ENCODE measurements at places on chromosomes 2 and 18.

GRCh38 chr2:26136451-26136850 is 36.4 kb upstream of the GAREM2 start:
- ATAC-seq, result no peak

DNA sequence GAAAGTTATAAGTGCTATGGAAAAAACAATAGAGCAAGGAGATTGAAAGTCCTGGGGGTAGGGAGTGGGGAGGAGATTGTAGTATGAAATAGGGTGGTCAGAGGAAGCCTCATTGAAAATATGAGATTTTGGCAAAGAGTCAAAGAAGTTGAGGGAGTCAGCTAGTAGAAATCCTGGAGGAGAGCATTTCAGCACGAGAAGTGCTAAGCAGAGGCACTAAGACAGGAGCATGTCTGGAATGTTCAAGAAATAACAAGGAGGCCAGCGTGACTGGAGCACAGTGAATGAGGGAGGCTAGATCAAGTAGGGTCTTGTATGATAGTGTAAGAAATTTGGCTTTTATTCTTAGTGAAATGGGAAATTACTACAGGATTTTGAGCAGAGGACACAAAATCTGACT is 2.1 kb upstream of the TSPYL6 start:
- ATAC-seq, result no peak

DNA sequence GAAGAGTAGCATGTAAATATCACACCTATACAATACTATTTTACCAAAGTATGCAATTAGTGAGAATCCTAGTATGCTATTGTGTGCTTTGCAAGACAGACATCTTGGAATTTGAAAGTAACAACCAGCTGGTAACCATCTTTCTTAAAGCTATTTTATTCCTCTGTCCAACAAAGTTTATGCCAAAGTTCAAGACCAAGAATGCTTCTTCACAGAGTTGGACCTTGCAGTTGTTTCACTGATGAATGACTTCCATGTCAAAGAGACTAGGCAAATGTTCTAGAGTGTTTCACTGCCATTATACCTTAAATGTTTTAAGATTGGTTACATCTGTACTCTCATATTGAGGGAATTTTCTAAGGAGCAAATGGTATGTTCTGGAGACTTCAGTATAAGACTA is 215.2 kb upstream of the CRIM1 start:
- peak; percentile 34 for ATAC-seq

DNA sequence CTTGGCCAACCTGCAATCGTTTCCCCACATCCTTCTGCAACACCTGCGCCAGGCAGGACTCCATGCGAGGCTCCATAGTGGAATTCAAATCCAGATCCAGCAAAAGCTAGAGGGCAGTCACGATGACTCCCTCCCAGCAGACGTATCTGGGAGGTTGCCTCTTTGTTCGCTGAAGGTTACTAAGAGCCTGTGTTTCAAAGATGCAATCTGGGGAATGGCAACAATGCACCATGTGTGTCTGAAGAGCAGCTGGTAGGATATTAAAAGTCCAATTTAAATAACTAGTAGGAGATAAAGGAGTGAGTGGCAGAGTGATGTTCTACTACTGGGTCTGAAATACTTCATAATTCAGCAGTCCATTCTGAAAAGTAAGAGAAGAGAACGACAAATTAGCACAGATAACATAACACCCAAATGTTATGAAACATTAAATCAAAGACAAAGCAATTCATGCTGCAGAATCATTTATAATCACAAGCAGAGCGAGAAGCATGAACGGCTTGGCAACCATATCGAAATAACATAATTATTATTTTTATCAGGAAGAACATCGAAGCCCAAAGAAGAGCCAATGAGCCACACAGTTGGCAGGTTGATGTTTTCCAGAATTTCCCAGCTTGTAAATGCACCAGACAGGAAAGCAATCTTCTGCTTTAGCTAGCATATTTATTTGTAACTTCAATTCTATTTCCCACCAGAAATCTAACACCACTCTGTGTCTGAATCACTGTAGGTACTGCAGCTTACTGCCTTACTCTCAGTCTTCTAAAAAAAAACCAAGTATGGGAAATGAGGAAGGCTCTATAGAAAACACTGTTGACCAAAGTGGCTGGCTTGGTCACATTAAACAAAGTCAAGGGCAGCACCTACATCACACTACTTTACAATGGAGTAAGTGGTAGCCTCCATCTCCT is 43.2 kb downstream of the CLASP1 start:
- ATAC-seq, result no peak

DNA sequence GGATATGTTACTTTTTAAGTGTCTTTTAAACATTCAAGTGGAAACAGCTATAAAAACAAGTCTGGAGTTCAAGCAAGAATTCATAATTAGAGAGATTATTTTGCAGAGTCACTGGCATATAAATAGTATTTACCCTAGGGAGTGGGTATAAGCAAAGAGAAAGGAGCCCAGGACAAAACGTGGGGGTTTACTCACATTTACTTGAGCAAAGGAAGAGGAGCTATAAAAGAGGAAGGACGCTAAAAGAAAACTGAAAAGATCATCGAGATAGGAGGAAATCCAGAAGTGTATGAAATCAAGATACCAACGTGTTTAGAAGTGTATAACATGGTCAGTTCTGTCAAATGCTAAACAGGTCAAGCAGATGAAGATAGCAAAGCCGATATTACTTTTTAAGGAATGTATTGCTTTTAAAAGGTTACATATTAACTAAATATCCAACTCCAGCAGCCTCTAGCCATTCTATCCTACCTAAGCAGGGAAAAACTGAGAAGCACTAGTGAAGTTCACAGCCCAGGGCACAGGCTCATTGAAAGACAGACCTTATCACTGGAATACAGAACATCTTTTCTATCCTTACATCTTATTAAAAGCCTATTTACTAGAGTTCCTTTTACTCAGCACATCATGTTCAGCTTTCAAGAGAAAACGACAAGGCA is 8.6 kb downstream of the KANSL1L start:
- ATAC-seq, result no peak

GRCh38 chr18:79940814-79941472 is 10.5 kb downstream of the SLC66A2 start:
- no peak for ATAC-seq

- ATAC-seq, result peak; percentile 72
Observed at GRCh38 chr2:136248242-136248641, 130.3 kb upstream of the CXCR4 start.

- ATAC-seq, result no peak
Observed at GRCh38 chr18:56248610-56249235, 389.7 kb downstream of the TXNL1 start.

DNA sequence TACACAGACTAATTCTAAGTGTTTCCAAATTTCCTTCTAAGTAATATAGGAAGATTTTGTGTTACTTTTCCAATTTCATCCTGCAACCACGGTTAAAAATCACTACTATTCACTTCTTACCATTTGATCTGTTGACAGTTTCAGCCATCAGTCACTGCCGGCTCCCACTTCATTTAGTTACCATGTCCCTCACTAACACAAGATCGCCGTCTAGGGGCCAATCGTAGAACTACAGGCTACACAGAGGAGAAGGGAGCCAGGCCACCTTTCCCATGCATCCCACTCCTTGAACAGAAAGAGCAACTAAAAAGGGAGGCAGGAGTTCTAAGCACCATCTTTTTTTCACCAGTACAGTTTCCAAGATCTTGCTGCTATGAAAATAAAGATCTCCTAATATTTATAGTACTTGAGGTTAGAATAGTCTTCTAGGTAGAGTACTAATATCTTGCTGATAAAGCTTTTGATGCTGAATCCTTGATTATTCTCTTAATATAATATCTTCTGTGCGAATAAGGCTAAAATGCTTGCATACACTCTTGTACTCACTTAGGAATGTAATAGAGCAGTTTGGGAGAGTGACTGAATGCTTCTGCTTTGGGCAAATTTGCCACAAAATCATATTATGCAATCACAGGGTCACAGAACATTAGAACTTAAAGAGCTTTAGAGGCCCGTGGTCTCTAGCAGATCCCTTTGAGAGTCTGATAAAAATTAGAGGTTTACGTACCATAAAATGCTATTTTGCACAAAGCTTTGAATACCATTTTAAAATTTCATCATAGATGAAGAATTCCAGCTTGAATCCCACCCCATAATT is 39.5 kb upstream of the CYP1B1 start:
- peak; percentile 65 for ATAC-seq

DNA sequence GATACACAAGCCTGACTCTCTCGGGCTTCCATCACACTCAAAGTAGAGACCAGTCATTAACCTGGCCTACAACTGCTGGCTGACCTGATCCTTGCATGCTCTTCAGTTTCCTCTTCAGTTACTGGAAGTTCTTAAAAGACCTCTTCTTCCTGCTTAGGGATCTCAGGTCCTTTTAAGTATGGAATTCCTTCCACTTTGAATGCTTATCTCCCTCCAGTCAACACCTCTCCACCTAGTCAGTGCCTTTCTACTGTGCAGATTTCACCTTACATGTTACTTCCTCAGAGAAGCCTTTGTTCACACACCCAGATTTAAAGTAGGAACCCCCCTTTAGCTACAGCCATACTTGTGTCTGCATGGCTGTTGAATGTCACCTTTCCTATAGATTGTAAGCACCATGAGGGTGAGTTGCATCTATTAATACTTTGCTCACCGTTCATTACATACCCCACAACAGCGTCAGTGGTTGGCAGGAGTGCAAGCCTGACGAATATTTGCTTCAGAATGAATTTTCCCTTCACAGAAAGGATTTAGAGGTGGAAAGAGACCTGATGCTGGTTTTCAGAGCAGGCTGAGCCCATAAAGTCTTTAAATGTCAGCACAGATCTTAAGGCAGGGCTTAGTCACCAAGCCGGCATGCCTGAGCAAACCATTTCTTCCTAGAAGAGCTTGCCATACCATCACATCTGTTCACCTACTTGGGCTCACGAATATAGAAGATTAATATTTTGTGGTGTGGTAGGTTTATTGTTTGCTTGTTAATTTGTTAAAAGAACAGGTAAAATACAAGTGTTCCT is 90.1 kb downstream of the ACVR1 start:
- no peak for ATAC-seq

DNA sequence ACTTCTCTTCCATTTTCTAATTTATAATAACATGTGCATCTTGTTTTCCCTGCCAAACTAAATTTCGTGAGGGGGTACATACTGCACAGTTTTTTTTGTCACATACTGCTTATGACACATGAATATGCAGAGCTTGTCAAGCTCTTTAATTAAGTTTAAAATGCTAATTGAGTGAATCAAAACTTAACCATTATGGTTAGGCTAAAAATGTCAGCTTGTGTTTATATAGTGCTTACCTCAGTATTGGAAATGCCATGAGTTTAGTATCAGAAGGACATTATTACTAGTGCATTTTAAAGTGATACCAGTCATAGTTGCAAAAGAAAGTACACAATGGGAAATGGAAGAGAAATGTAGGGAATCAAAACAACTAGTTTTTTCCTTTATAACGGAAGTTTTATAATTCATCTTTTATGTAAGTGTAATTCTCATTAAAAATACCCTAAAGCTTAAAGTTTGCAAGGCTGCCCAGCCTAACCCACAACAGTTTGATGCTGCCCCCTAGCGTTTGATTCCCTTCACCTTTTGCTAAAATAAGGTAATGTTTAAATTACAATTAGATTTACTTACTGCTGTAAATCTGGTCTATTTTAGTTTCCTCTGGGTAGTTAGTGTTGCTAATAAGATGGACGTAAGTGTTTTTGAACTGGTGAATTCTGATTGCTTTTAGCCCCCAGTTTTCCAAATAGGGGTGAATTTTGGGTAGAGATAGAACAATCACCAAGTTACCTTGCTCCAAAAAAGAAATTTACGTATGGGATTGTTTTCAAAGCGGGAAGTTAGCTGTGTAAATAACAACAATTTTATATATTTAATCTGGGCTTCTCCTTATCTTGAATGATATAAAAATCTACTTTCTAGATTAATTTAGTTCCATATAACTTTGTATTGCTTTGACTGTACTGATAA is 3.2 kb downstream of the SLC39A10 start:
- ATAC-seq, result no peak

DNA sequence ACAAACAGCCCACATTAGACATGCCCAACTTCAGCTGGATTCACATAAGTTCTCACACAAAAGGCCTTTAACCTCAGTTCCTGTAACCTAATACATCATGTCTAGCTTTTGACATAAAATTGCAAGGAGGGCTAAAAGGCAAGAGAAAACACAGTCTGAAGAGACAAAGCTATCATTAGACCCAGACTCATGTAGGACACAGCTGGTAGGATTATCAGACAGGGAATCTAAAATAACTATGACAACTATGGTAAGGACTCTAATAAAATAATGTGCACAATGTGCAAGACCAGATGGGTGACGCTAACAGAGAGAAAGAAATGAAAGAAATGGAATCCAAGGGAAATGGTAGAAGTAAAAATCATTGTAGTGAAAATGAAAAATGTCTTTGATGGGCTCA is 643.2 kb upstream of the RAB6C start:
- no peak for ATAC-seq

DNA sequence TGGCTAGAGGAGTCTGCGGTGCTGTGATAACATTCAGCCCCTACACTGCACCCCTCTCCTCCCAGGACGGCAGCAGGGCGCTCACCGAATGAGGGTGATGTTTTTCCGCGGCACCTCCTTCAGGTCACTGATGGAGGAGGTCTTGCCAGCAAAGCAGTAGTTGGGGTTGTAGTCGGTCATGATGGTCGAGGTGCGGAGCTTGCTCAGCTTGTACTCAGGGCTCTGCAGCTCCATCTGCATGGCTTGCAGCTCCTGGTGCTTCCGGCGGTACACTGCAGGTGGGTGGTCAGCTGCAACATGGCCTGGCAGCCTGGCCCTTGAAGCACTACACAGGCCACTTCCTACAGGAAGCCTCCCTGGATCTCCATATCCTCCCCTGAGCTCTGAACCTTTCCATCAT is 108.0 kb downstream of the CLIP4 start:
- no peak for ATAC-seq

GRCh38 chr2:189111063-189111715 is 68.4 kb downstream of the COL5A2 start:
- no peak for ATAC-seq

- ATAC-seq, result peak; percentile 22
Observed at GRCh38 chr2:176454893-176455815, 185.9 kb downstream of the MTX2 start.

GRCh38 chr2:147937744-147938349 is 82.7 kb downstream of the ORC4 start:
- peak; percentile 51 for ATAC-seq

DNA sequence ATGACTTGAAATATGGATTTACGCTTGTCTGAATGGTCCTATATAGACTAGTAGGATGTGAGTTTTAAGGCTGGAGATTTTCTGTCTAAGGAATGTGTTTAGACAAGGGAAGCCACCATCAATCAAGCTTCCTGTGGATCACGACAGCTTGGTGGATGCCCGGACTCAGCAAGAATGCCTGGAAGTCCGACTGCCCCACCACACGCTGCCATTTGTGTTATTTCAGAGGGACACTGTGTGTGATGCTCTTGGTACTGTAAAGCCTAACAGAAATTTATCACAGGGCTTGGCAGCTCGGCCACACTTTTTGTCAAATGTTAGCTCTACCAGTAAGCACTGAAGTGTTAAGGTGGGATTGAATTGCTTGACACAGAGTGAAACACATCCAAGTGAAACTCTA is 127.1 kb upstream of the CDH7 start:
- no peak for ATAC-seq
